ENCODE measurements at places on chromosomes 2 and 18.

DNA sequence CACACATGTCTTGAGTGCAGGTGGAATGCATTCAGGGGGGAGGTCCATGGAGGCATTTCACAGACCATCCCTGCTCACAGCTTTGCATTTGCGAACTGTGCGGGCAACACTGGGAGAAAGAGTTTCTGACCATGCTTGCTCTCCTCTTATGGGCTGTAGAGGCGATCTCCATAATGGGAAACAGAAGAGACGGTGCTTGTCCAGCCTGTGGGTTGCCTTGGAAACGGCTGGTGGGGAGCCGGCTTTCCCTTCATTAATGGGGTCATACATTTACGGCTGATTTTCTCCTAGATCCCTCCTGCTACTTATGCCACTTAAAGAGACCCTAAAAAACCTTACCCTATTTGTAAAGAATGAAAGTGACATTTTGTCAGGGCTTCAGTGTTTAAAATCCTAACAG lies 147.4 kb downstream of the SOX11 start:
- DNase-seq = no peak

DNA sequence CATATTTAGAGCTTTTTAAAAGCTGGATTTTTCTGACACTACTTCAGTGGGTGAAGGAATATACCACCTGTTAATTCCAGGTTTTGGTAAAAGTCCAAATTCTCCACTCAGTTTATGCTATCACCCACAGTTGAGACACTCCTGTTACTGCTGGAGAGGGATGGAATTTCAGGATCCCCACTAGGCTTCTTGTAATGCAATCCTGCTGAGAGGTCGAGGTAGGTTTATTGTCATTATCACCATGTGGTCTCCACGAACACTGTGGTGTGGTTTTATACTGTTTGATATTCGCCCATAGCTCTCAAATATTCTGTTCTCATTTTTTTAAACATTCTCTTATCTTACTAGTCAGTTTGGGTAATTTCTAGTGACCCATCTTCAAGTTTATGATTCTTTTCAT lies 167.9 kb downstream of the CCDC102B start:
- DNase-seq = no peak

GRCh38 chr2:167857416-167857815 lies 390.0 kb downstream of the STK39 start:
- DNase-seq = no peak

DNA sequence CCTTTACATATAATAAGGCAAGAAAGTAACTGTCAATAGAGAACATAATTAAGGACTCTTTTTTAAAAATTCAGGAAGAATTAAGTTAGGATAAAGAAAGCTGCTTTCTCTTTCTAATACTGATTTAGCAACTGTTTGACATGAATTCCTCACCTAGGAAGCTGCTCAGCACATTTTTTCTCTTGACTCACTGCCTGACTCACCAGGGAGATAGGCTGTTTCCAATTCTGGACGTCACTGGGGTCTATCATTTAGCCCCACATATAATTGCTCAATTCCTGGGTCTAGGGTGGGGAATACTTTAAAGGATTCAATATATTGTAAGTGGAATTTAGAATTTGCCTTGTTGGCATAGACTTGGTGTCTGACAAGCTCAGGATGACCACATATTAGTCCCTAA lies 50.8 kb upstream of the UGP2 start:
- peak; percentile 43 for DNase-seq

DNA sequence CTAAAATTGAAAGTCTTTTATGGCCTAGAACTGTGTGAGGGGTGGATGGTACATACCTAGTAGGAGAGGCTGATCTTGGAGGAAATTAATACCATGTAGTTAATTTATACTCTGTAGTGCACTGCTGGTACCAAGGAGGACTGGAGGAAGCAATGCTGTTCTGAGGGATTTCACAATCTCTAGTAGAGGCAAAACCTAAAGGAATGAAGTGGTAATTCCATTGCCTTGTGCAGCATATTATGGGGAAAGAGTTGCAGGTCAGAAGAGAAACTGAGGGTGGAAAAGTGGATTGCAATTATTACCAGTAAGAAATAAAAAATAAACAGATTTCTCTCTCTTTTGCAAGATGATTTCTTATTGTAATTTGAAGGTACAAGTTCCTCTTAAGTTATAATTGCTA lies 2.2 kb downstream of the ABI2 start:
- DNase-seq = peak; percentile 6

Measured in mesendoderm (in vitro differentiated cells).